Iris pigment epithelial cell (primary cell): ENCODE measurements at places on chromosomes 6 and 20.

DNA sequence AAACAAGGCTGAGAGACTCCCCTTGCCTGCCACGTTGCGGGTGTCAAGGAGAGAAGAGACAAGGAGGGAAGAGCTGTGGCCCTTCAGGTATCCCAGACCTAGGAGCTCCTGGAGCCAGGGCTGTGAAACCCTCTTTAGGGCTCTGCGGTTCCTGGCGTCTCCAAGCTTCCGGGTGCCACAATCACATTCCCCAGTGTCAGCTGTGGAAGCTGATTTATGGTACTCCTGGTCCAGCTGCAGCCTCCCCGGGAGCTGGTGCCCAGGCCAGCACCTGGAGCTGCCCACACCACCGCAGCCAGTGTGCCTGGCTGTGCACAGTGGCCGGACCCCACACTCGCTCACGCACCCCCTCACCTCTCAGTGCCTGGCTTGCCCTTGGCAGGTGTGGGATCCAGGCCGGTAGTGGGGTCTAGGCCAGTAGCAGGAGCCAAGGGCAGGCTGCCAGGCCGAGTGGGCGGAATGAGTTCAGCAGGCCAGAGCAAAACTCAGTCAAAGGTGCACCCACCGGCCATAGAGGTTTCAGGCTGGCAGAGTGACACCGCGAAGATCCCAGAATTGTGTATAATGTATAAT lies 58.9 kb upstream of the L3MBTL3 start:
- no peak for DNase-seq

DNA sequence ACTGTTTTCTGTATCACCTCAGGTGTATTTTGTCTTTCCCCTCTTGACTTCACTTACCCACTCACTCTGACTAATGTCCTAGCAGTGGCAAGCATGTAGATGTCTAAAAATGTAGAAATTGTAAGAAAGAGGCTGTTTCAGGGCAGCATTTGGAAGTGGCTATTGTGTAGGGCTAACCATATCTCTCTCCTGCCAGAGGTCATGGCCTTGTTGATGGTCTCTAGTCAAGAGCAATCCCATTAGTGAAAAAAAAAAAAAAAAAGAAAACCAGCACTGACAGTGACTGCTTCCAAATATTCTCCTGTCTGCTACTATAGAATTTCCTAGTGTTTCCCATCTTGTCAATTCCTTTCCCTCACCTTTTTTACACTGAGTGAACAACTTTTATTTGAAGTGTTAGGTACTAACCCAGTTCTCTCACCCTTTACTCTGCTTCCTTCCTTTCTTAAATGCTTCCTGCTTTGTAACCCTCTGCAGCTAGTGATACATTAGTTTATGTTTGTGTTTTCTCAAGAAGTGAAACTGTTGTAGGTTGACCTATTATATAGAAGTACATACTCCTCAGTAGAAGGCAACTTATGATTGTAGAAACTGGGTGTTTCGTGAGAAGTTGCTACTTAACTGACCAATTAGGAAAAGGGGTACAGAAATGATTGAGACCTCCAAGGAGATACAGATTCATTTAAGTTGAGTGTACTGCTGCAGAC lies 174.1 kb upstream of the PTPRK start:
- DNase-seq, result no peak

DNA sequence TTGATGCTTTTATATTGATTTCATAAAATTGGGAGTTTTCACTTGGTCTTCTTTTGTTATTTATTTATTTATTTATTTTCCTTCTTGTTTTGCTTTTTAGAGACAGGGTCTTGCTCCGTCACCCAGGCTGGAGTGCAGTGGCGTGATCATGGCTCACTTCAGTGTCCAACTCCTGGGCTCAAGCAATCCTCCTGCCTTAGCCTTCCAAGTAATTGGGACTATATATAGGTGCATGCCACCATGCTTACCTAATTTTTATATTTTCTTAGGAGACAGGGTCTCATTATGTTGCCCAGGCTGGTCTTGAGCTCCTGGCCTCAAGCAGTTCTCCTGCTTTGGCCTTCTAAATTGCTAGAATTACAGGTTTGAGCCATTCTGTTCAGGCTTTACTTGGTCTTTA lies 38.3 kb upstream of the MYLK2 start:
- no peak for DNase-seq

- DNase-seq, result no peak
Measured at GRCh38 chr6:134722200-134722870, 227.6 kb downstream of the ALDH8A1 start.

DNA sequence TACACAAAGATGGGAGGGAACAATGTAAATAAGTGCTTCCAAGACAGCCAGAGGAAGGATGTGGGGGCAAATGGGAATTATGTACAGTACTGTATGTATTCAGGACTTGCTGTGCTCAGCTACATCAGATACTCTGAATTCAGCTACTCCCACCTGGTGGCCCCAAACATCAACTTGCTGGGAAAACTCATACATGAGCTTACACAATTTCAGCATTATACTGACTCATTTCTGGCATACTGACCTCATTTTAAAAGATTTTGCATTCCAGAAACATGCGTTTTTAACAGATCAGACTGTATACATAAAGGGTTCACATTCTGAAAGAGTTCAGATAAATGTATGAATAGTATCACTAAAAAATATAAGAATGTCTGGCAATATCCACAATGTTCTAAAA lies 59.7 kb downstream of the GPX5 start:
- DNase-seq, result peak; percentile 93

- no peak for DNase-seq
Measured at GRCh38 chr20:37453836-37454235, 67.2 kb upstream of the NNAT start.

- no peak for DNase-seq
Measured at GRCh38 chr20:59740621-59741020, 136.3 kb downstream of the PHACTR3 start.
